ENCODE measurements at places on chromosomes 1 and 21.

DNA sequence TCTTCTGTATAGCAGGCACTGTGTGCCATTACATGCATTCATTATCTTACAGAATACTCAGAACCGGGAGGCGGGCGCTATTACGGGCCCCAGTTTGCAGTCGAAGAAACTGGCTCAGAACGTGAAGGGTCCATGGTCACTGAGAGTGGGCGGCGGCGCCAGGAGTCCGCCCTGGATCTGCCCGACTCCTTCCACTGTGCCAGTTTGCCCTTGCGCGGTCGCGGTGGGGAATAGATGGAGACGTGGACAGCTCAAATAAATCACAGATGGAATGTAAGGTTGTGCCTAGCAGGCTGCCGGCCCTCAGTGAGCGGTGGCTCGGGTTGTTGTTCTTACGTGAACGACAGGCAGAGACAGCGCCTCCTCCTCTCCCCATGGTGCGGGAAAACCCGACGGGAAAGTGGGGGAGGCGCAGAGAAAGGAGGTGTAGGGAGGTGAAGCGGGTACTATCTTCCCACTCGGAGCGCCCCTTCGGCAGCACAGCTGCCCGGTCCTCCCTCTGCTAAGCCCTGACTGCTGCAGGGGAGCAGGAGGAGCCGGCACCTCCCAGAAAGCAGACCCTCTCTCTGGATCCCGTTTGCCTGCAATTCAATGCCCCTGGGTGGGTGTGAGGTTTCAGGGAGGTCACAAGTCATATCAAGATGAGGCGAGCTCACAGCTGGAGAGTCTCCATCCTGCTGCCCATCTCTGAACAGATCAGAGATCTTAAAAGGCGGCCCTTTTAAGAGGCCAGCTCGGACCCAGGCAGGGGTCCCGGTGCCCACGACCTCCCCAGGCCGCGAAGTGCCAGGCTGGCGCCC, 1.1 kb downstream of the COL9A2 start:
- no peak for DNase-seq

- no peak for DNase-seq
These were observed 180.4 kb downstream of the FOXD2 start for GRCh38 chr1:47618222-47618720.

DNA sequence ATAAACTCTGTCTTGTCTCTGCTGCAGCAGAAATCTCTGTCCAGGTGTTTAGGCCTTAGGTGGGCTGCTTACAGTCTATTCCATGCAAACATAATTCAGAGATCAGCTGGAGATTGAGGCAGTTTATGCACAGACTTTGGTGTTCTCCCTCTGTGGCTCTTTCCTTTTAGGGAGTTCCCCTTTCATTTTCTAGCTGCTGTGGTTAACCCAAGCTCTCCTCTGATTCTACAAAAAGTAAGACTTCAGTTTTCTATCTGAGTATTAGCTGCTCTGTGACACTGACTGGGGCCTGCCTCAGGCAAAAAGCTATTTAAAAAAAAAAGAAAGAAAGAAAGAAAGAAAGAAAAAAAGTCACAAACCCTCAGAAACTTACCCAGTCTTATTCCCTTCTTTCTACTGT, 211.1 kb downstream of the CAMTA1 start:
- DNase-seq: no peak

GRCh38 chr1:100543640-100544039, 5.7 kb downstream of the GPR88 start:
- DNase-seq: no peak

DNA sequence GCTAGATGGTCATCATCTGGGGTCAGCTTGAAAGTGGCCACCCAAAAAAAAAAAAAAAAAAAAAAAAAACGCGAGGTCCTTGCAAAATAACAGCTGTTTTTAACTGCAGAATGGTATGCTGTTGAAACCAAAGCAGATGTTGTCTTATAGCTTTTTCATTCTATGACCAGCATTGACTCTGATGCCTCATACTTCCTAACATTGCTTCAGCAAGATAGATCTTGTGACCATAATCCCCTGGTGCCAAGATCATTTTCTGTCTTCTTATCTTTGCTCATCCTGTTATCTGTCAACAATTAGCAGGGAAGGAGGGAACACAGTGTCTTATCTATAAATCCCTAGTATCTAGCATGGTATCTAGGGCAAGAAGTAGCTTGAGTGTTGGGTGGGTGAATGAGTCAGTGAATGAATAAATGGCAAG, 181.5 kb downstream of the PLPP3 start:
- no peak for DNase-seq

DNA sequence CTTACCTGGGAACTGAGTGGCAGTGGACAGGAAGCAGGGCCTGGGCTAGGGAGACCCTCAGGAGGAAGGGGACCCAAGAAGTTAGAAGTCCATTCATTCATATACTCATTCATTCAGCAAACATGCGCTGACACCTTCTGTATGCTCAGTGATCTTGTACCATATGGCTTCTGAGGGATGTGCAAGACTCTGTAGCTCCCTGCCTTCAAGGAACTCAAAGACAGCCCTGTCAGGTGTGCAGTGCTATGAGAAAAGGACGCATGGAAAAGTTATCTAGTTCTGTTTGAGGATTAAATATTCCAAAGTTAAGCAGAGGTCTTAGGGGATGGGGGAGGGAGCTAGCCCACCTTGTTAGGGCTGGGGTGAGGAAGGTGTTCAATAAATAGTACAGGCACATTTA, 12.5 kb downstream of the DMAP1 start:
- DNase-seq: no peak

DNA sequence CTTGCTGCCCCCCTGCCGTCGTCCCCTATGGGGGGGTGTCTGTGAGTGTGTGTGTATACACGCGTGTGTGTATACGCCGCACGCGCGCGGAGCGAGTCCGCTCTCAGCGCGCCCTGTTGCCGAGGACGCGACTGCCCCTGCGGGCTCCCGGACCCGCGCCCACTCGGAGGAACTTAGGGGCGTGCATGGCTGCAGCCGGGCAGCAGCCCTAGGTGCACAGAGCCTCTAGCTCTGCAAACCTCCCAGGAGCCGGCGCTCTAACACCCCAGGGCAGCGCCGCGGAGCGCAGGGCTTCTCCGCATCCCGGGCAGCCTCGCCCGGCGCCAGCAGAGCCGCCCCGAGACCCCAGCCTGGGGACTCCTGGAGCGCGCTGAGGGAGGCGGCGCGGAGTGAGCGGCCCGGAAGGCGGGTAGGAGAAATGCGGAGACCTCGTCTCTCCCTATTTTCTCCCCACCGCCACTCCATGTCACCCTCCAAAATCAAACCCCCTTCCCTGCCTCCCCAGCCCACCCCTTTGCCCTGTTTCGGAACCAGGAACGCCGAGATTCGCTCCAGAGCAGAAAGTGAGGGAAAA, 574 bp downstream of the ITPKB start:
- DNase-seq: peak; percentile 49

Measured in naive thymus-derived CD8-positive, alpha-beta T cell (primary cell).